ENCODE measurements at places on chromosomes 11 and 22.

DNA sequence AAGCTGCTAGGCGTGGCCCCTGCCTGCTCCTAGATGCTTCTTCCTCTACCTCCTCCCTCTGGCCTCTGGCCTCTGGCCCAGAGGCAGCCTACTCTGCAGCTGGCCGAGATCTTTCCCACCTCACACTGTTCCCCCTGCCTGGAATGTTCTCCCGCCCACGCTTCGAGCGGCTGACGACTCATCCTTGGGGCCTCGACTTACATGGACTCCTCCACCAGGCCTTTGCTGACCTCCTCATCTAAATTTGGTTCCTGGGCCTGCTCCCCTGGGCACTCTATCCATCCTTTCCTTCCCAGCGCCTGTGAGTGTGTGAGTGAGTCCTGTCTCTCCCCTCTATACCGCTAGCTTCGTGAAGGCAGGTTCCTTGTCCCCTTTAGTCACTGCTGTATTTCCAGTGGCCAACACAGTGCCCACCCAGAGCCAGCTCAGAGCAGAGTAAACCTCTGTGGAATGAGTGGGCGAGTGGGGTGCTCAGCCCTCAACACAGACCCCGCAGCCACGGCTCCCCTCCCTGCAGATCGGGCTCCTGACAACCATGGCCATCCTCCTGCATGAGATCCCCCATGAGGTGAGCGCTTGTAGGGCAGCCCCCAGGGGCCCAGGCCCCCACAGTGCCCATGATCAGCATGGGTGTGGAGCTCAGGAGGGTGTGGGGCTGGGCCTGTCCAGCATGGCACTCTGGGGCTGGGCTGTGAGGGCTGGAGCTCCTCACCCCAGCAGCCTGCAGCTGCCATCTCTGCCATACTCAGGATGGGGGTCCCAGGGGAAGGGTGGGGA, 5.7 kb downstream of the SLC39A13 start:
- DNase-seq = peak; percentile 82

DNA sequence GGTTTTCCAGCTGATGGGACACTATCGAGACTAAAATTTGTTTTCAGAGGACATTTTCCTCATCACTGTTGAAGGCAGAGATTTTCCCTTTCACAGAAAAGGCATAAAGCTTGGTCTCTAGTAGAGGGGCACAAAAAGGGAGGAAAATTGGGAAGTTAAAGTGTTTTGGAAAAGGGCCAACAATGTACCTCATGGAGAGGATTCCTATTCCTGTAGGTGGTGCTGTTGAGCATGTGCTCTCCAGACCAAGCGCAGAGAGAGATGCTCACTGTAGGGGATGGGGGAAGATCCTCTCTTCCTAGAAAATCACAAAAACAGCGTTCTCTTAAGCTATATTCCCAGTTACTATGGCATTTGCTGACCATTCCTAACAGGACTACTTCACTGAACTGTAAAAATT, 44.9 kb downstream of the OR4C46 start:
- no peak for DNase-seq

- no peak for DNase-seq
Observed at GRCh38 chr11:65528819-65529350, 4.0 kb downstream of the SCYL1 start.

DNA sequence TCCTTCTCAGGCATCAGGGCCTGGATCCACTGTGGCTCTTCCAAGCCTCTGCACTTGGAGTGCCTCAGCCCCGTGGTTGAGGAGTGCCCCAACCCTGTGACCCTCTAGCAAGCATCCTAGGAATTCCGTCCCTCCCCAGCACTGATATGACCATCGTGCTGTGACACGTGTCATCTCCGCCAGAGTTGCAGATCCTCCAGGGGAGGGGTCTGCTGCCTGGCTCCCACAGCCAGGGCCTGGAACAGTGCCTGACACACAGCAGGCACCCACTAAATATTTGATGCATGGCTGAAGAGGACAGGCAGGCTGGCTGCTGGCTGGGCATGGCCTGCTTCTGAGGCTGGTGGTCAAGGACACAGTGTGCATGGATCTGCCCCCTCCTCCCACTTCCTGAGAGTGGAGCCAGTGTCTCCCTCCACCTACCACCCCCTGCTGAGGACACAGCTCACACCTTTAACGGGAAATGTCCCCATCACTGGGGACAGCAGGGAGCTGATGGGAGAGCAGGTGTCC, 1.7 kb upstream of the CD81 start:
- no peak for DNase-seq

DNA sequence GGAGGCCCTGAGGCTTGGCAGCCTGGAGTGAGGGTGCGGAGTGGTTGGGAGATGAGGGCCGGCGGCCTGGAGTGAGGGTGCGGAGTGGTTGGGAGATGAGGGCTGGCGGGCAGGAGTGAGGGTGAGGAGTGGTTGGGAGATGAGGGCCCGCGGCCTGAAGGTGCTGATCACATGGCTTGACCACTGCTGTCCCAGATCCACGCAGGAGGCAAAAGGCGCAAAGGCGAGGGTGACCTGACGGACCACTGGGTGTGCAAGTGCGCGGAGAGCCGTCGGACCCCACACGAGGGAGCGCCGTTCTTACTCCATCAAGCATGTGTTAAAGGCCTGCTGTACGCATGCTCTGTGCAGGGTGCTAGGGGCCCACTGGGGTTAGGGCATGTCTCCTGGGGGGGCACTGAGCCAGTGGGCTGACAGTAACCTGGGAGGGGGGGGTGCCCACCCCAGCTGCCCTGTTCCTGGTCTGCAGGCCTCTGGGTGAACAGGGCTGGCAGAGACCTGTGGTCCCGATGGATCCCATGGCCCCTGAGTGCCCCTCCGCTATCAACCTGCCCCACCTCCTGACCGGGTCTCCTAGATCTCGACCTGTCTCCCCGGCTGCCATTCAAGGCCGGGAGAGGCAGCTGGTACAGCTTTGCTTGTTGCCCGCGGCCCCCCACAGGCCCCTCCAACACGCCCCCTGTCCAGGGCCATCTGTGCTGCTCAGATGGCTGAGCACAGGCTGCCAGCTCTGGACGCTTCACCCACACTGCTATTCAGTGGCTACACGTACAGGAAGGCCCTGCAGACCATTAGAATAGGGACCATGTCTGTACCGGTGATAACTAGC, 21.1 kb downstream of the MRGPRD start:
- DNase-seq = no peak

Measured in skeletal muscle cell (primary cell).